Muscle of leg (tissue), 16 donors: ENCODE measurements at places on chromosomes 1 and 21. TPM values are rescaled to one million over a fixed set of nuclear protein-coding genes. Genes with fewer than 3 reads are reported as not detected.
A peak's percentile ranks its signal among the peaks of the same experiment; 100 is the strongest.

GRCh38 chr1:186327331-186327730 lies 47.7 kb downstream of the TPR start:
- H3K4me1 ChIP-seq: no peaks in the 10 kb centered on the region
- no peak overlapping the region for H3K27ac ChIP-seq
- no peaks in the 10 kb centered on the region for H3K27me3 ChIP-seq

DNA sequence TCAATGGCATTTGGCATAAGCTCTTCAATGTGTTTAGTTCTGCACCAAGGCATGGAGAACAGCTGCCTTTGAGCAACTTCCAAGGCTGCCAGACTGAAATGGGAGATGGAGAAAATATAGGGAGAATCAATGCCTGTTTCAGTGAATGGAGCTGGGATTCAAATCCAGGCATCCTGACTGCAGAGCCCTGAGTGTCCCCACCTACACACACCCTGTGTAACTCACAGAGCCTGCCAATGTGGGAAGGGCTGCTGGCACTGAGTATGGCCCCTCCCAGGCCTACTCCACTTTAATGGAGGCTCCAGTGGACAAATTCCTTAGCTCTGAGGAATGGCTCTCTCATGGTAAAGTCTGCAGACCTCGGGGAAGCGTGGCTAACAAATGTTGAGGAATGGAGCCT lies 145.6 kb upstream of the TNR start:
- no peak overlapping the region for H3K4me3 ChIP-seq
- H3K27ac ChIP-seq: no peak overlapping the region
- no peaks in the 10 kb centered on the region for H3K36me3 ChIP-seq
- H3K27me3 ChIP-seq: no peaks in the 10 kb centered on the region

ACTL8 gene
- total RNA-seq: not detected

DNA sequence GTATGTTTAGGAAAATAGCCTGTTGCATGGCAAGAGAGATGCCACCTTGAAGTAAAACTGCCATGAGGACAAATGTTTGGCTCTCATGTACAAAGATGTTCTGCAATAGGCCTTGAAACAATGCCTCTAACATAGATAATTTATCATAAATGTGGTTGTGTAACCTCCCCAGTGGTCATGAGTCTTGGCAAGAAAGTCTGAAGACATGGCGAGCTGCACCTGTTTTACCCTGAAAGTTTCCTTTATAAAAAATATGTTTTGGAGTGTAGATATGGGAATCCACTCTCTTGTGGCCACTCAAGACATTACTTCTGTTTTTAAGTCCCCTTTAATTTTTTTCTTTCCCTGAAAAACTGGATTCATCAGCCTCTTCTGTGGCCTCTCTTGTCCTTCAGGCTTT lies 2217.1 kb downstream of the NCAM2 start:
- H3K27ac ChIP-seq: no peak overlapping the region
- H3K36me3 ChIP-seq: no peaks in the 10 kb centered on the region
- peak; percentile 61 for DNase-seq
- no peaks in the 10 kb centered on the region for H3K4me1 ChIP-seq
- no peak overlapping the region for H3K4me3 ChIP-seq

- no peak for DNase-seq
- no peak overlapping the region for H3K27ac ChIP-seq
- no peaks in the 10 kb centered on the region for H3K36me3 ChIP-seq
Measured at GRCh38 chr1:14759042-14759818, 160.7 kb downstream of the KAZN start.

GRCh38 chr1:205450448-205450847 lies 5.4 kb downstream of the BLACAT1 start:
- H3K4me3 ChIP-seq: no peak overlapping the region
- no peak for DNase-seq
- H3K27me3 ChIP-seq: peaks cover 52% of the 10 kb centered on the region
- H3K4me1 ChIP-seq: peaks cover 20% of the 10 kb centered on the region
- no peak overlapping the region for H3K27ac ChIP-seq

- peaks cover 26% of the 10 kb centered on the region for H3K36me3 ChIP-seq
- peak; percentile 98 for DNase-seq
- H3K4me1 ChIP-seq: peaks cover 51% of the 10 kb centered on the region
- no peaks in the 10 kb centered on the region for H3K27me3 ChIP-seq
- peak within 1 kb of the TSS; percentile 75 for H3K4me3 ChIP-seq
Measured at GRCh38 chr1:54406339-54407153, at the start of gene SSBP3. SSBP3 (minus strand) TSS chr1:54406394.

PACC1 gene
- 7.8 TPM for total RNA-seq

DNA sequence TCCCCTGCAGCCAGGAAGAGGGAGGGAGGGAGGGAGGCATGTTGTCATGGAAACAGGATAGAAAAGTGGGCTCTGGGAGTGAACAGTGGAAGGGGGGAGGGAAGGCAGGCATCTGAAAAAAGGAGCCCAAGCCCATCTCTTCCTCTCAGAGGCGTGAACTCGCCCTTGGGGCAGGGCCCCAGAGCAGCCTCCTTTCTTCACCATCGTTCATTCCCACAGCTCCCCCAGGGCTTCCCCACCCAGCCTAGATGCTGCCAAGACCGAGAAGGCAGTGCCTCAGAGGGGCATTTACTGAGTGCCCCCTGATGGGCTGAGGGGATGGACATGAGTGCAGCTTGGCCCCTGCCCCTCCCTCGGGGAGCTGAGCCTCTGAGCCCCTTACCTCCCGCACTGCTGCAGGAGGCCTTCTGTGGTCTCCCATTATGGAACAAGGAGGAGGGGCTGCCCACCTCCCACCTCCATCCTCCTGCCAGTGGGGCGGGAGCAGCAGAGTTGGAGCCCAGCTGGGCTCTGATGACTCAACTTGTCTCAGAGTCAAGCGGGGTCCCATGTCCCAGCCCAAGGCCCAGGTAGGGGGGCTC lies 39.1 kb upstream of the KIF21B start:
- peaks cover 53% of the 10 kb centered on the region for H3K36me3 ChIP-seq
- H3K27me3 ChIP-seq: no peaks in the 10 kb centered on the region
- peaks cover 5% of the 10 kb centered on the region for H3K4me1 ChIP-seq
- H3K27ac ChIP-seq: no peak overlapping the region
- no peak for DNase-seq
- no peak overlapping the region for H3K4me3 ChIP-seq

NCAM2 gene
- 4.5 TPM for total RNA-seq

DNA sequence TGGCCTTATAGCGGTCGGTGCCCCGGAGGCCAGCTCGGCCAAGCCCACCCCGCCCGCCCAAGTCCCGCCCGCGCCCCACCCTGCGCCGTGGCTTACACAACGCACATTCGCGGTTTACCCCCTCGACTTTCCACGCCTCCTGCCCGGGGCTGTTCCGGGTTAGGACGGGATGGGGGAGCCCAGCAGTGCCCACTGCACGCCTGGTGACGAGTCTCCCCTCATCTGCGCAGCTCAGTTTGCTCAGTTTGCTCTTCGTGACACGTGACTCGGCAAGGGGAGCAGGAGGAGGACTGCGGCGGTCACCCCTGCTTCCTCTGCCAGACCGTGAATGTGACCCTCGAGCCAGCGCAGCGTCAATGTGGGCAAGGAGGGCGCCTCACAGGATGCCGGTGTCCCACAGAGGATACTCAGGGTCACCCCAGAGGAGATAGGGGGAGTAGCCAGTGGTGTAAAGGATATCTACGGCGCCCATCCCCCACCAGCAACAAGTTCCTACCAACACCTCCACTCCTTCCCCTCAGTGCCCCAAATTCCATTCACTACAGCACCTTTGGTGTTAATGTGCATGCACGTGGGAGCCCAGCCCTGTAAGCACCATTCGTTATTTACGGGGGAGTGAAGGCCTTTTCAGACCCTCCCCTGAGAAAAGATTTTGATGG lies 350 bp upstream of the S100A6 start:
- peaks cover 44% of the 10 kb centered on the region for H3K4me1 ChIP-seq
- DNase-seq: peak; percentile 89
- H3K27ac ChIP-seq: peak overlapping the region; percentile 88
- H3K27me3 ChIP-seq: no peaks in the 10 kb centered on the region
- H3K36me3 ChIP-seq: peaks cover 10% of the 10 kb centered on the region

DNA sequence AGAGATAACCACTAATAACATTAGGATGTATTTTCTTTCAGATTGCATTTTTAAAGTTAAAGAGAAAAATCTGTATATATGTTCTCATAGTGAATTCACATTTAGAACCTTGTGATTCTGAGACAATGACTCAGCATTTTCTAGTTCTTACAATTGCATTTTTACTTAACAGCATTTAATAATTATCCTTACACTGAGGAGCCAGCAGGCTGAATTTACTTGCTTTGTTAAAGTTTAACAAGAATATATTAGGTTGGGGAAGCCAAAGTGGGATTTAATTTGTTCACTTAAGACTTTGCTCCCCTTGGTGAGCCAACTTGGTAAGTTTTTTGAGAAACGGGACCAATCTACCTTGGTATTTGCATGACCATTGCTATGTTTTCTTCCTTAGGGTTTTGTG lies 4.5 kb downstream of the PATJ start:
- DNase-seq: peak; percentile 22
- H3K36me3 ChIP-seq: no peaks in the 10 kb centered on the region
- H3K4me3 ChIP-seq: no peak overlapping the region
- H3K4me1 ChIP-seq: peaks cover 8% of the 10 kb centered on the region

GRCh38 chr1:30927448-30927847 lies 18.9 kb upstream of the SDC3 start:
- H3K27me3 ChIP-seq: no peaks in the 10 kb centered on the region
- H3K36me3 ChIP-seq: peaks cover 8% of the 10 kb centered on the region
- no peak overlapping the region for H3K27ac ChIP-seq
- no peak for DNase-seq

DNA sequence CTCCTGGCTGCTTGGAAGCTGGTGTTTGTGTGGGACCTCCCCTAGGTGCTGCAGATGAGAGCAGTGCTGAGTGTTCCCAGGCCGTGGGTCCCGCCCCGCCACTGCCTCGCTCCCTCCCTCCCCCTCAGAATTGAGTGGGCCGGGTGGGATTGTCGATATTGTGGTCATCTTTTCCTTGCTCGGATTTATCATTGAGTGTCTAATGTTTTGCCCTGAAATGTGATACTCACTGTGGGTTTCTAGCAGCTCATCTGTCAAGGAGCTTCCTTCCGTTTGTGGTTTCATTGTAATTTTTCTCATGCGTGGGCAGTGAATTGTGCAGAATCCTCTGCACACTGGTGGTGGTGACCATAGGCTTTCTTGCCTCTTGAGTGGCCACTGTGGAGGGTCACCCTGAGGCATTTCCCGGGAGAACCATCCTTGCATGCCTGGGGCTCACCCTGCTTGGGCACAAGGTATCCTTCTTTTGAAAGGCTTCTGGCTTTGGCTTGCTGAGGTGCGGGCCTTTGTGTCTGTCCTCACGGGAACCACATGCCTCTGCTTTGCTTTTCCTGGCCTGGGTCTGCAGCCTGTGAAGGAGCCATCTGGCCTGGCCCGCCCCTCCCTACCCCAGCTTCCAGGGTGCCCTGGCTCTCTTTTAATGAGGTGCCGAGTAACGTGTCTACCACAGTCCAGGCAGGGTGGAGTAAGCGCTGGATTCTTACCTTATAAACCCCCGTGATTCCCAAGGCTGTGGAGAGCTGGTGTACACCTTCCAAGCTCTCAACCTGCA lies 25.6 kb downstream of the SLX9 start:
- peaks cover 45% of the 10 kb centered on the region for H3K36me3 ChIP-seq
- H3K4me3 ChIP-seq: no peak overlapping the region
- no peaks in the 10 kb centered on the region for H3K27me3 ChIP-seq
- H3K27ac ChIP-seq: peak overlapping the region; percentile 35
- DNase-seq: peak; percentile 72

HTR6 gene
- not detected for total RNA-seq

GRCh38 chr1:217135987-217136894 lies 413.0 kb upstream of the ESRRG start:
- H3K4me3 ChIP-seq: peak overlapping the region; percentile 56
- peaks cover 89% of the 10 kb centered on the region for H3K27me3 ChIP-seq
- no peaks in the 10 kb centered on the region for H3K36me3 ChIP-seq
- H3K27ac ChIP-seq: no peak overlapping the region
- DNase-seq: no peak

GRCh38 chr1:77556045-77556444 lies 126.4 kb downstream of the ZZZ3 start:
- peaks cover 3% of the 10 kb centered on the region for H3K36me3 ChIP-seq

HPCAL4 gene
- total RNA-seq: 1.8 TPM

- no peaks in the 10 kb centered on the region for H3K4me1 ChIP-seq
- peaks cover 14% of the 10 kb centered on the region for H3K27me3 ChIP-seq
- no peak overlapping the region for H3K27ac ChIP-seq
Measured at GRCh38 chr1:204885790-204886189, 15.1 kb downstream of the NFASC start.

- no peaks in the 10 kb centered on the region for H3K4me1 ChIP-seq
- no peaks in the 10 kb centered on the region for H3K27me3 ChIP-seq
- no peak overlapping the region for H3K4me3 ChIP-seq
- no peak overlapping the region for H3K27ac ChIP-seq
Measured at GRCh38 chr1:54863267-54863665, 23.7 kb downstream of the DHCR24 start.

DNA sequence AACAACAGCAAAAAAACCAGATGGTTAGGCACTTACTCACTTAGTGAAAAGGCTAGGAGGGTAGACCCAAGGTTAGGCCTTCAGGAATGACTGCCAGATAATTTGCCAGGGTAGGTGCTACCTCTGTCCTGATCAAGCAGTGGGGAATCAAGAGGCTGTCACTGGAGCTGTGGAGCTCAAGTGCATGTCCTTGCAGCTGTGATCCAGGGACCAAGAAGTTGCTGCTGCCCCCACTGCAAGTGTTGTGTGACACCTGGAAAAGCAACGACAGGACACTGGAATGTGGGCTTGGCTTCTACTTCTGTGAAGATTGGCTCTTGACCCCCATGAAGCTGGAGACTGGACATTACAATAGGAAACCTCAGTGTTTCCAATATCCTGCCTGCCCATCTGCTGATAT lies 72.1 kb downstream of the PEX14 start:
- no peak overlapping the region for H3K27ac ChIP-seq
- H3K36me3 ChIP-seq: no peaks in the 10 kb centered on the region
- no peak overlapping the region for H3K4me3 ChIP-seq
- H3K27me3 ChIP-seq: no peaks in the 10 kb centered on the region

DNA sequence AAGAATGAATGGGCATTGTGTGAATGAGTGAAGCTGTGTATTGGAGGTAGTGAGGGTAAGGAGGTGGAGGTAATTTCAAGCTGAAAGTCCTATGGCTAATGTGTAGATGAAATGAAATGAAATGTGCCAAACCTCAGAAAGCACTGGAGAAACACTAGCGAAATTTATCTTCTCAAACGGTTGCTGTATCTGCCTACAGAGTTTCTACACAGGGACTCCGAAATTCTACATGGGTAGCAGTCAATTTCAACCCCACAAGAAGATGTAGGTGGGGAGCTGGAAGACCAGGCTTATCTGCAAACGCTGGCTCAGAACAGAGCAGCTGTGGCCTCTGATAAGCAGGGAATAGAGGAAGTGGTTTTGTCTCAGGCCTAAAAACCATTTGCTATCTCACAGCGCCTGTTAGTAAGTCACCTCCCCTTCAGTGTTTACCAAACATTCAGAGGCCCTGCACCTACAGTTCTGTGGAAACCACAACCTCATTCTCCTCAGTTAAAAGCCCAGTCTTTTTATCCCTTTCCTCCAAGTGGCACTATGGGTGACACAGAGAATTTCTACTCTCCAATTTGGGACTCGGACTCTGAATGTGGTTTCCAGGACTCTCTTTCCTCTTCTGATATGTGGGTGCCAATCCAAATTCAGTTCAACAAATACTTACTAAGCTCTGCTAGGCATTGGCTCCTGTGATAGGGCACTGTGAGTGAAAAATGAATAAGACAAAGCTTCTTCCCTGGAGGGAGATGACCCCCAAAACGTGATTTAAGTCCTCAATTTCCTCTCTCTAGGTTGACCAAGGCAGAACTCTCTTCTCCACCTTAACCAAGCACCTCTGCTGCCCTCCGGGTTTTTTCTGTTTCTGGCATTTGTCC lies 17.2 kb upstream of the SLAMF6 start:
- no peak overlapping the region for H3K4me3 ChIP-seq
- H3K27ac ChIP-seq: no peak overlapping the region
- H3K27me3 ChIP-seq: no peaks in the 10 kb centered on the region
